Endothelial cell (in vitro differentiated cells): ENCODE measurements at places on chromosomes 1 and 21.

DNA sequence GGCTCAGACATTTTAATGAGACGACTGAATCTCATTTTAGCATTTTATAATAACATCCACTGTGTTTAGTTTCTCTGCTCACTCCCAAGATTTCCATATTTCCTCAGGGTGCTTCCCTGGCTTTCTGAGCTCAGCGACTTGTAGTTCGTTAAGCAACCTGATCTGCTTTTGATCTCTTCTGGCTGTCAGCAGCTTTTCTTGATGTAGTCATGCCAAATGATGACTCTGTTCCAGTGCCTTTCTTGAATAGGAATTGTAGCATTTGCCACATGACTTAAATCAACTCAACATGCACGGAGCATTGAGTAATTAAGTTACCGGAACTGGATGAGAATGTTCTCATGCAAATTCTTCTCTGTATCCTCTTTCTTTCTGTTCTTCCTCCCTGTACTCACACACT lies 246.1 kb downstream of the FMN2 start:
- no peak for DNase-seq

- no peak for DNase-seq
Observed at GRCh38 chr1:172970186-172970585, 80.6 kb downstream of the TNFSF18 start.

GRCh38 chr1:19710825-19711611 lies 46.3 kb downstream of the HTR6 start:
- no peak for DNase-seq

DNA sequence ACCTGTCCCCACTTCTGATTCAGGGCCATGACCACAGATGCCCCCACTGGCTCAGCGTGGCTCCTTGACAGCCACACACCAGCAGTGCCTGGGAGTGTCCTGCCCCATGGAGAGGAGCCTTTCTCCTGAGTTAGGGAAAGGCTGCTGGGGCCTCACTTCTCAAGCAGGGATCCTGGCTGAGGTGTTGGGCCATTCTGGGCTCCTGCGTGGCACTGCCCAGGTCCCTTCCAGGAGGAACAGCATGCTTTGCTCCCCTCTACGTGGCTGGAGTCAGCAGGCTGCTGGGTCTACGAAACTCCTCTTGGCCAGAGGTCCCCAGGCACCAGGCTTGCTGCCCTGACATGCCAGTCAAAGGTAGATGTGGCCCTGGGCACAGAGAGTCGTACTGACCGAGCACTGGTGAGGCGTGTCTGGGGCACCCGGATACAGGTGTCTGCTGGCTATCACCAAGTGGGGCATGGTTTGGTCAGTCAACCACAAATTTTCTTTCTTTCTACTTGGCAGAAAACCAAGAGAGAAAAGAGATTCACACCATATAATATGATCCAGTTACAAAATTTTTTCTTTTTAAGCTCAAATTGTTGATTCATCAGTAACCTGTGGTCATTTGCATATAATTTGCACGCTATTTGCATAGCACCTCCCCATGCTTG lies 4.1 kb downstream of the ADORA1 start:
- DNase-seq, result no peak

GRCh38 chr21:42089093-42089631 lies 18.0 kb downstream of the UMODL1 start:
- no peak for DNase-seq

DNA sequence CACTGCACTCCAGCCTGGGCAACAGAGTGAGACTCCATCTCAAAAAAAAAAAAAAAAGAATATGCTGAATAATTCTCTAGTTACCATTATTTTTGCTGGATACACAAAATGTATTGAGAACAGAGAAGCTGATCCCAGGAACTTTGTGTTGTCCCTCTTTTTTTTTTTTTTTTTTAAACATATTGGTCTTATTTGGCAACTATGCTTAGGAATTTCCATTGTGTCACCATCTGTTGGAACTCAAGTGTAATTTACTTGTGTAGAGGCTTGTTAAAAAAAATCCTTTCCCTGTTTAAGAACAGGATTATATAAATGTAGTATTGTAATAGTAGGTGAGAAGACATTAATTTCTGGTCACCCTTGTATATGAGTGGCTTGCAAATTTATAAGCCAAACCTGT lies 28.6 kb downstream of the CAMSAP2 start:
- no peak for DNase-seq
